Activated CD8-positive, alpha-beta memory T cell treated with anti-CD3 and anti-CD28 coated beads, Interleukin-2, amount 10 ng/mL, durations not matched to agents 7 days and 5 days (primary cell): ENCODE measurements at places on chromosomes 6 and 20. TPM values are rescaled to one million over a fixed set of nuclear protein-coding genes. Genes with fewer than 3 reads are reported as not detected.

- peaks cover 47% of the 10 kb centered on the region for H3K36me3 ChIP-seq
- H3K27ac ChIP-seq, result peak overlapping the region; percentile 83
- H3K4me1 ChIP-seq, result peaks cover 41% of the 10 kb centered on the region
- DNase-seq, result no peak
- no peak overlapping the region for H3K4me3 ChIP-seq
These were observed 9.9 kb downstream of the PCIF1 start for GRCh38 chr20:45944151-45944964.

- peak; percentile 41 for DNase-seq
- peaks cover 7% of the 10 kb centered on the region for H3K4me1 ChIP-seq
These were observed 128.5 kb upstream of the CDYL start for GRCh38 chr6:4647414-4648365.

- no peak for DNase-seq
- no peaks in the 10 kb centered on the region for H3K36me3 ChIP-seq
- H3K27me3 ChIP-seq, result peaks cover 77% of the 10 kb centered on the region
- H3K27ac ChIP-seq, result no peak overlapping the region
These were observed 1.9 kb downstream of the ID1 start for GRCh38 chr20:31606804-31607639.

DNA sequence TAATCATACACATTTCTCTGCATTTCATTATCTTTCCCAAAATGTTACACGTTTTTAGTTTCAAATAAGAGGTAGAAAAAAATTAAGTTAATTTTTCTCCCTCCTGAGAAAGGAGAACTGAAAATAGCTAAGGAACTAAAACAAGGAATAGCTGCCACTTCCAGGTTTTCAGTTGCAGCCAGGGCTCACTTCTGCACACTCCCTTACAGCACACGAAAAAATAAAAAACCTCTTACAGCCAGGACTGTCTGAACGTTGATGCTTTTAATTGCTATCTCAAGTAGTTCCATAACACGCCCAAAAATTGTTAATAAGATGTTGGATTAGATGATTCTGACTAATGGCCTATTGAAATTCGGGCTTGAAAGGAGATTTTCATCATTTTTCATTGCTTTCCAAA is 153.7 kb upstream of the THBS2 start:
- H3K4me3 ChIP-seq, result no peak overlapping the region
- no peak for DNase-seq
- no peaks in the 10 kb centered on the region for H3K4me1 ChIP-seq
- no peaks in the 10 kb centered on the region for H3K36me3 ChIP-seq

The CRISP3 gene
- not detected for total RNA-seq

DNA sequence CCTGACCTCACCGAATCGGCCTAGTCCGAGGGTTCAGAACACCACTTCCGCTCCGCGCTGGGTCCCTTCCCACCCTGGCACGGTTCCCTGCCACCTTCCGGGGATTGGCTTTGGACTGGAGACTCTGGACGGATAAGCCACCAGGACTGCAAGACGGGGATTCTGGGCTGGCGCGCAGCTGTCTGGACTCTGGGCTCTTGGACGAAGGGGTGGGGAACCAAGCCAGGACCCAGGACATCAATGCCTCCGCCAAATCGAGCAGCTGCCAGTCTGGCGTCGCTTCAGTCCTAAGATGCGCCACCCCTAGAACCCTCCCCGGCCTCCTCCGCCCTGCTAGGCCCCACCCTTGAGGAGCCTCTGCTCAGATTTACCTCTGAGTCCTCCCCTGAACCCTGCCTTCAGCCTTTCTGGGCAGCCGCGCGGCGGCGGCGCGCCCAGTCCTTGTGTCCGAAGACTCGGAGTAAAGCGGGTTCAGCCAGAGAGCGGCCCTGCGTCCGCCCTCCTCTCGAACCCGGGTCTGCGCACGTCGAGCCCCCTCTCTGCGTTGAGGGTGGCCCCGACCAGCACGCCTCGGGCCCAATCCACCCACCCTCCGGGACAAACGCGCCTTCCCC is 1.2 kb downstream of the KCNK17 start:
- no peak for DNase-seq
- no peak overlapping the region for H3K27ac ChIP-seq
- H3K27me3 ChIP-seq, result peaks cover 60% of the 10 kb centered on the region

DNA sequence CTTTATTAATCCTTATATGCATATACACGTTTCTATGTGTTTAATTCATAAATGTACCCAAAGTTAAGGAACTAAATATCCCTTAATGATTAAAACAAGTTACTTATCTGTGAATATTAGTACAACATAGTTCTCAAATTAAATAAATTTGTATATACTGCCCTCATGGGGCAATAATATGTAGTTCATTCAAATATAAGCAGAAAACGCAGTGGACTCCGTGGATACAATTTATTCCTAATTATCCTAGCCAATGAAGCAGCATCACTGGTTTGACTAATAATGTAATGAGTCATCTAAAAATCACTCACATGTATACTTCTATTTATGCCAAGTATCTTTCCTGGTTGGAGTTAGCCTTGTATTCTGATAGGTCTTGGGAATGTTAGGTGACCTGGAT is 111.6 kb downstream of the TBC1D32 start:
- peaks cover 25% of the 10 kb centered on the region for H3K36me3 ChIP-seq
- no peak overlapping the region for H3K4me3 ChIP-seq
- no peak overlapping the region for H3K27ac ChIP-seq
- H3K4me1 ChIP-seq, result peaks cover 6% of the 10 kb centered on the region

The BACH2 gene
- 22.6 TPM for total RNA-seq

The IFNGR1 gene
- total RNA-seq, result 18.2 TPM

GRCh38 chr6:149948011-149948410 is 6.2 kb downstream of the ULBP2 start:
- no peak overlapping the region for H3K27ac ChIP-seq
- H3K36me3 ChIP-seq, result no peaks in the 10 kb centered on the region
- H3K4me1 ChIP-seq, result no peaks in the 10 kb centered on the region
- no peak for DNase-seq
- H3K4me3 ChIP-seq, result no peak overlapping the region

DNA sequence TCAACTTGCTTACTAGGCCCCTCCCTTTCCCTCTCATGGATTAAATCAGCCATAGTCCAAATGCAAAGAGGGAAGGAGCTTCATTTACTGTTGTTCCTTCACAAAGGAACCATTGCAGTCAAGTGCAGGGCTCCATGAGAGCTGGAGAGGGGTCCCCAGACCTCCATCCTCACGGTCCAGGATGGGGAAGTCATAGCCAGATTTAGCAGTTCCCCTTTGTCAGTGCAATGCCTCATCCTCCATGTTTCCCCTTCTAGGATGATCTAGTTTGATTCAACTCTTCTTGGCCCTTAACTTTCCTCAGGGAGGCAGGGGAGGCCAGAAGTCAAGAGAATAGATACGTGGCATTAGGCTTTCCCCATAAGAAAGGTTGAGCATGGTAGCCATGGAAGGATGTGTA is 66.5 kb upstream of the FUCA2 start:
- H3K4me1 ChIP-seq, result peaks cover 15% of the 10 kb centered on the region
- H3K36me3 ChIP-seq, result no peaks in the 10 kb centered on the region
- H3K27me3 ChIP-seq, result peaks cover 2% of the 10 kb centered on the region
- H3K27ac ChIP-seq, result no peak overlapping the region

DNA sequence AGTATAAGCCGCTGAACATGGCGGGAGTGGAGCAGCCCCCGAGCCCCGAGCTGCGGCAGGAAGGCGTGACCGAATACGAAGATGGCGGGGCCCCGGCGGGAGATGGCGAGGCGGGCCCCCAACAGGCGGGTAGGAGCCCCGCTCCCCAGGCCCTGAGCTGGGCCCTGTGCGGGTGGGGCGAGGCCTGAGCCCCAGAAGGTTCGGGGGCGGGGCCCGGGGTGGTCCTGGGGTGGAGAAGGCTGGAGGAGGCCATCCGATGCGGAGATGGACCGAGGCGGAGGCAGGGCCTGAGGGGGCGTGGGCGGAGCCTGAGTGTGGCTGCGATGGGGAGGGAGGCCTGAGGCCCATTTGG is 7.1 kb downstream of the L3MBTL1 start:
- DNase-seq, result no peak
- H3K4me1 ChIP-seq, result peaks cover 5% of the 10 kb centered on the region
- no peaks in the 10 kb centered on the region for H3K36me3 ChIP-seq
- peak overlapping the region; percentile 85 for H3K27ac ChIP-seq
- H3K27me3 ChIP-seq, result peaks cover under 1% of the 10 kb centered on the region

- no peak overlapping the region for H3K4me3 ChIP-seq
- DNase-seq, result no peak
- H3K27ac ChIP-seq, result no peak overlapping the region
- H3K27me3 ChIP-seq, result no peaks in the 10 kb centered on the region
These were observed 321.6 kb downstream of the CDH4 start for GRCh38 chr20:61573415-61574305.

GRCh38 chr6:124430740-124431318 is 531.4 kb upstream of the RNF217 start:
- H3K4me1 ChIP-seq, result no peaks in the 10 kb centered on the region
- DNase-seq, result no peak
